ENCODE measurements at places on chromosomes 13 and 19.

GRCh38 chr13:64289702-64290101 lies 2874.1 kb upstream of the PCDH20 start:
- DNase-seq: no peak

DNA sequence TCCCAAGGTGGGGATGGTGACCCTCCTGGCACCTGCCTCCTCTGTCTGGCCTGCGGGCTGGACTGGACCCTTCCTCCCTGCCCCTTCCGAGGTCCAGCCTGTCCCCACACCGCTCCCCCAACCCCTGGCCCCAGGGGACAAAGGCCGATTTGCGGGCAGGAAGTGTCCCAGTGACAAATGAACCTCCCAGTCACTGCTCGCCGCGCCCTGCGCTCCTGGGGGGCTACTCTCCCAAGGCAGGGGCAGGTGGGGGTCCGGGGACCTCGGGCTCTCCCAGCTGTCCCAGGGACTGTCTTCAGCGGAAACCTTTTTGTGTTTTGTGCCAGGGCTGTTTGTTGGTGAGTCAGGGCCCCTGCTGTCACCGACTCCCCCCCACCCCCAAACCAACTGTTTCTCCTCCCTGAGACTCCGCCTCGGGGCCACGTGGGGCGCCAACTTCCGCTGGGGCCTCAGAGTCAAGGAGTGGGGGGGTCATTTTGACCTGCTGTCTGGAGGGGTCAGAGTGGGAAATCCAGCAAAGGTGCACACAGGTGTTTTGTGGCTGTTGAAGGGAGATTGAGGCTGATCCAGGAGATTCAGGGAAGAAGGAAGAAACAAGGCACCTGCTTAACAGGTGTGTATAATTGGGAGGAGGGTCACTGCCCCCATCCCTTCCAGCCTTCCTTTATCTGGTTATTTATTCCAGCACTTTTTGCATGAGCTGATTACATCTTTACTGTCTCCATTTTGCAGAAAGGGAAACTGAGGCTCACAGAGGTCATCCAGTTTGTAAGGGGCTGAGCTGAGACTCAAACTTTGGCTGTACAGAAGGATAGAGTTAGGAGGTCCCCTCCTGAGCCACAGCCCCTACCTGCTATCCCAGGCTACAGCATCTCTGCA lies 831 bp downstream of the PGPEP1 start:
- no peak for DNase-seq

DNA sequence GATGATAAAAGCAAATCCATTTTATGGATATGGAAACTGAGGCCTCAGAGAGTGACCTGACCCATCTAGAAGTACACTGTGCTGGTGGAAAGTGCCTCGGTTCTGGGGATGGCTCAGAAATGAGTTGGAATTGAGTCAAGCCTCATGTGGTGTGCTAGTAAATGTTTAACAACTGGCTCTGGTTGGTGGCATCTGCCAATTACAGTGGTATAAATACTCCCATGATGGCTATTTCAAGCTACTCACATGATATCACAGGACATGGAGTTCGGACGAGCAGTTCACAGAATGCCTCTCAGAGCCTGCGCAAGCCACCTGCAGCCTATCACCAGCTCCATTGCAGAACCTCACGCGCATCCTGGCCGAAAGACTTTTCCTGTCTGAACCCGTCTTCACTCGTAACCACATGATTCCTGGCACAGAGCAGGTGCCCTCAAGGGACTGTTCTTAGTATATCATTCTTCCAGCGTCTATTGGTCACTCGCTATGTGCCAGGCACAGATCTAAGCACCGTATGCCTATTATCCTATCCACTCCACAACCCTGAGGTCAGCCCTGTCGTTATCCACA lies 9.1 kb downstream of the TMEM150B start:
- no peak for DNase-seq

- DNase-seq: no peak
These were observed 14.6 kb downstream of the ZNF69 start for GRCh38 chr19:11902228-11902627.

DNA sequence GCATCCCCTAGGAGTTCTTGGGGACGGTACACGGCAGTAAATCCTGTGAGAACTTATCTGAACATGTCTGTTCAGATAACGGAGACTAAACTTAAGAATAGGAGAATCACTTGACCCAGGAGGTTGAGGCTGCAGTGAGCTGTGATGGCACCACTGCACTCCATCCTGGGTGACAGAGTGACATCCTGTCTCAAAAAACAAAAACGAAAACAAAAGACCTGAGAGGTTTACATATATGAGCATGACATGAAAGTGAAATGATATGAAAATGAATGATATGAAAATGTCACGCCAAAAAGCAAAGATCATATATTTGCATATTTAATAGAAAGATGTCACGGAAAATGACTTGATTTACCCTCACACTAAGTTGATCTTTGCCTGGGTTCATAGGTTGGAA lies 5.8 kb downstream of the ZNF175 start:
- no peak for DNase-seq

- no peak for DNase-seq
These were observed 156.1 kb downstream of the RGCC start for GRCh38 chr13:41613471-41613870.

- no peak for DNase-seq
These were observed 103.1 kb upstream of the MYO16 start for GRCh38 chr13:108526286-108526685.

DNA sequence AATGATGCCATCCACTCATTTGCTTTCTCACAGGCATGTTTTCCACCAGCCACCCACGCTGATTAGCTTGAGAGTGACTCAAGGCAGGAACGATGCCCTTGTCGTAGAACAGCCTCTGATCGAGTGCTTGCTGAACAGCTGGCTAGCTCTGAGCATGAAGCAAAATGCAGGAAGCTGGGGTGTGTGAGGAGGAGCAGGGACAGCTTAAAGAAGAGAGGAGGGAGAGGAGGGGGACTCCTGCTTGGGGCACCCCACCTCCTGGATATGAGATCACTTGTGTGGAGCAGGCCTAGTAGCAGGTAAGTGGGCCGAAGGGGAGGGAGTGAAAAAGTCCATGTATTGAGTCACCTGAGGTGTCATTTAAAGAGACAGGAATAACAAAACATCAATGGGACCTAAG lies 48.8 kb downstream of the IRS2 start:
- no peak for DNase-seq

GRCh38 chr13:43269037-43269481 lies 245.7 kb downstream of the DNAJC15 start:
- DNase-seq: no peak

- no peak for DNase-seq
These were observed 30.2 kb upstream of the CPB2 start for GRCh38 chr13:46134961-46135522.

GRCh38 chr13:81396192-81396591 lies 1055.3 kb upstream of the SPRY2 start:
- DNase-seq: no peak

DNA sequence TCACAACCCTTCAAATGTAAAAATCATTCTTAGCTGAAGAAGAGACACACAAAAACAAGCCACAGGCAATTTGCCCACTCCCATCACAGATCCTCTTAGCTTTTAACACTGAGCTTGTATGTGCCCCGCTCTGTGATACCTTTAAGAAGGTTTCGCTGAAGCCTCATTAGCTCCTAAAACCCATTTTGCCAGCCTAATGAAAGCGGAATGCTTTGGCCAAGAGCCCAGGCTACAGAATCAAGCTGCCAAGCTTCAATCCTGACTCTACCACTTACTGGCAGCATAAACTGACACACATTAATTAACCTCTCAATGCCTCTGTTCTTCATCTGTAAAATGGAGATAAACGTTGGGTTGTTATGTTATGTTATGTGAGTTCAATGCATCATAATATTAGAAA lies 10.5 kb downstream of the ZNF112 start:
- DNase-seq: no peak

DNA sequence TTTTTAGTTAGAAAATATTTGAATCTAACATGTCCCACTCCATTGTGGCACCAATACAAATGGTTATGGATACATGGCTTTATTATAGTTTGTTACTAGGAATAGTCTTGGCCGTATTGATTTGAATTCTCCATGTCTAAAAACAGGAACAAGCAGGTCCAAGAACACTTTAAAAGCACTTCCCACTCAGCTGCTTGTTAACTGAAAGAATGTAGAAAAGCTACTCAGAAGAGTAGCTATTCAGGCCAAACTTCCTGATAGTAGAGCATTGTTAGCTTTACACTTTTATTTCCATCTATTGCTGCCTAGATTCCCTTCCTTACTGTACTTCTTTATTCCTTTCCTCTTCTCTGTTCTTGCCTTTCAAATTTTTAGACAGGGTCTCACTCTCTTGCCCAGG lies 6.9 kb downstream of the PIBF1 start:
- DNase-seq: no peak

GRCh38 chr13:43044720-43045301 lies 21.4 kb downstream of the DNAJC15 start:
- DNase-seq: no peak

DNA sequence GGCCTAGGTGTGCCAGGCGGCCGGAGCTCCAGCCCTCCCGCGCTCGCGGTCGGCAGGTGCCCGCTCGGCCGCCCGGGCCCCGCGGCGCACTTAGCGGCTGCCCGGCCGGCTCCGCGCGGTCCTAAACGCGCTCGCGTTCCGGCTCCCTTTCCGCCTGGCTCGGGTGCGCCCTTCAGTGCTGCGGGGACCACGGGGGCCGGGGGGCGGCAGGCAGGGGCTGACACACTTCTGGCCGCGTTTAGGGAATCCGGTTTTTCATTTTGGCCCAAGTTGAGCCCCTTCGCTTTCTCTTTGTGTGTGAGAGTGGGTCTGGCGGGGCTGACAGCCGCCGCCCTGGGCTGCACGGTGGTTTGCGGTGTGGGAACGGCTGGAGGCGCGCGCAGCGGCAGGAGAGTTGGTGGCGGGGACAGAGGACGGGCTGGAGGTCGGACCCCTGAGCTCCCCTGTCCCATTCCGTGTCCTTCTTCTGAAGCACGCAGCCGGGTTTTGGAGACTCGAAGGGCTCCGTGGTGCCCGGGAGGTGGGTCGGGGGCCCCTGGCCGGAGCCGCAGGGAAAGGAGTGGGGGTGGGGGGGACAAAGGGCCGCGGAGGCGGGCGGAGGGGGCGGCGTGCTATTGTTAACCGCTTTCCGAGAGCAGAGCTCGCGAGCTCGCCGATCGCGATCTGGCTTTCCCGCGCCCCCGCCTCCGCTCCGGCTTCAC lies 3.1 kb downstream of the FGF9 start:
- DNase-seq: no peak

DNA sequence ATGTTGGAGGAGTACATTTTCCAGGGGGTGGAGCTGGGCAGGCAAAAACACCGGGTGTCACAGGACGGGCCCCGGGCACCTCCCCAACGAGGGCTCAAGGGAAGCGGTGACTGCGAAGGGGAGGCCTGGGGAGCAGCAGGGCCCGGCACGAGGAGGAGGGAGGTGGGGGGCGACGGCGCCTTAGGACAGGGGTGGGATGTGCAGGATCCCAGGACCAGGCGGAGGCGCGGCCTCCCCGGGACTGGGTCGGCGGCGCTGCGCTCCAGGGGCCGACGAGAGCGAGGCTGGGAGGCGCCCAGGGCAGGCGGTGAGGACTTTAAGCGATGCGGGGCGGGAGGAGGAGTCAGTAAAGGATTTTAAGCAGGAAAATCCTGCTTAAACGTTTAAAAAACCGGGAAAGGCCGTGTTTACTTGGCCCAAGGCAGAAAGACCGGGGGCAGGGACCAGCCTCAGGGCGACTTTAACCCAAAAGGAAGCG lies 427 bp downstream of the ZNF160 start:
- peak; percentile 55 for DNase-seq

- DNase-seq: no peak
These were observed 52.9 kb downstream of the FAM124A start for GRCh38 chr13:51275101-51275500.

DNA sequence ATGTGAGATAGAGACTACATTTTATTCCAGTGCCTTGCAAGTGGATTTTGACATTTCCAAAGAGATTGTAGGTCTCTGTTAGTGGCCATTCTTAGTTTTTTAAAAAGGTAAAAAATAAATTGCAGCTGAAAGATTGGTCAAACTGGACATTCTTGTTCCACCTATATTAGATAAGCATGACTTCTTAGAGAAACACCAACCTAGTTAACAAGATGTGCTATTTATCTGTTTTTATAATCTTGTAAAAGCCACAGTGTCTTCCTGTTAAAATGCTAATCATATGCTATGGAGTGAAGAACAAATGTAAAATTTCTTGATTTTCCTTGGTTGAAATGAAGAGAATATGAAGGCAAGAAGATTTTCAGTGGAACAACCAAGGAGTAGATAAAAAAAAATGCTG lies 33.4 kb upstream of the GPR183 start:
- DNase-seq: no peak

DNA sequence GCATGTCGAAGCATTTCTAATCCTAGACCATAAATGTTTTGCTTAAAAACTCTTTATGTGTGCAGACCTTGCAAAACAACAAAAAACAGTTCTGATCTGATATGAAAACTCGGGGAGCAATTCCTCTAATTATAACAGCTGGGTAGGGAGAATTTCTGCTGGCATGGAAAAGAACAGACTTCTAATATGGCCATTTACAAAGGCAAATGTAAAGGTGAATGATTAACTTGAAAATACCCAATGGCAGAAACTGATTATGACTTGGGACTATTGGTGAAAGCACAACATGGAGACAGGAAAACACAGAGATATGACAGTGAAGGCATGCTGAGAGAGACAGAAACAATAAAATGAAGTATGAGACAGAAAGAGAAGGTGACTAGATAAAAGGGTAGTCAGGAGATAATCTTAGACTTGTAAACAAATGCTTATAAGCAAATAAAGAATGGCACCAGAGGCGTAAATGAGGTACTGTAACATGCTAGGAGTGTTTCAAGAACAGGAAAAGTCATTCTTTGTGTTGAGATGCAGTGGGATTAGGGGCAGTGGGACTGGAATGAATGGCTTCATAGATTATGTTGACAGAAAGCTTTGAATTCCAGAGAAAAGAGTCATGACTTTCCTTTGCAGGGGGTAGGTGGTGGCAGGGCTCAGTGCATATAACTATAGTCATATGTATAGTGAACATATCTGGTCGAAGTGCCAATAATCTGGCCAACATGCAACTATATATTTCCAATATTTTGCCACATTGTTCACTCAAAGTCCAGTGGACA lies 393.0 kb downstream of the ITGBL1 start:
- no peak for DNase-seq

- DNase-seq: no peak
These were observed 1.3 kb downstream of the MAN2B1 start for GRCh38 chr19:12665281-12665573.

DNA sequence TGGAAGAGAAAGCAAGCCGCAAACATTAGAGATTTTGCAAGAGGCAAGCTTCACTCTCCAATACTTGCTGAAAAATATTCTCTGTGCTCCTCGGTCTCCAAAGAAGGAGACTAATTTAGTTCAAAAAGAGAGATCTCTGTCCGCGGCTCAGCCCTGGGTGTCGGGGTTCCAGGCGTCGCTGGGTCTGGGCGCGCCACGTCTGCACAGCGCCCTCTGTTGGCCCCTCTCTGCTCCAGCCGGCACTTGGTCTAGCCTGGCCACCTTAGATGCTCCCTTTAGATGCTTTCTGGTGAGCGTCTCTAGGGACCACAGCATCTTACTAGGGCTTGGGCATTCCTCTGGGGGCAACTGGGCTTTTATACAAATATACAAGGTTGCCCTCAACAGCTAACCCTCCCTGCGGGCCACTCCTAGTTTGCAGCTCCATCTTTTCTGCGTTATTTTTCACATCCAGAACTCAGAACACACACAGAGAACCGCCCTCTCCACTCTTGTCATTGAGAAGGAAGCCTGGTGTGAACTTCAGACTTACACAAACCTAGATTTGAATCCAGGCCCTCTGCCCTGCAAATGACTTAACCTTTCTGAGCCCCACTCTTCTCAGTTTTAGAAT lies 78.3 kb downstream of the CYSLTR2 start:
- DNase-seq: no peak

All from caudate nucleus (tissue), 63 donors.